Activated naive CD8-positive, alpha-beta T cell treated with anti-CD3 and anti-CD28 coated beads, Interleukin-2, amount 50 U/mL, for 24 hours (primary cell): ENCODE measurements at places on chromosomes 3 and 15.

DNA sequence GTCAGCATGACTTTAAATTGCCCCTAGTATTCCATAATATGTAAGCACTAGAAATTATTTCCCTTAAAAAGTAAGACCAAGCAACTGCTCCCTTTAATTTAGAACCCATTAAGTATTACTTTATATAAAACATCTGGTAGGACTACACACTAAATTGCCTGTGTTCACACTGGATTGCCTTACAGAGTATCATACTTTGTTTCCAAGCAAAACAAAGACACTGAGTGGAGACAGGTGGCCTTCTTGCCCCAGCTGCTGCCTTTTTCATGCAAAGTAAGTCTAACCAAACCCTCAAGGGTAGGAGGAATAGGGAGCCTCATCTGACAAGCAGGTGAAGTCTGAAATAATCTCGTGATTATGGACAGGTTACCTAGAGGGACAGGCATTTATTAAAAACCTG, 87.3 kb downstream of the PEX5L start:
- no peak for DNase-seq

DNA sequence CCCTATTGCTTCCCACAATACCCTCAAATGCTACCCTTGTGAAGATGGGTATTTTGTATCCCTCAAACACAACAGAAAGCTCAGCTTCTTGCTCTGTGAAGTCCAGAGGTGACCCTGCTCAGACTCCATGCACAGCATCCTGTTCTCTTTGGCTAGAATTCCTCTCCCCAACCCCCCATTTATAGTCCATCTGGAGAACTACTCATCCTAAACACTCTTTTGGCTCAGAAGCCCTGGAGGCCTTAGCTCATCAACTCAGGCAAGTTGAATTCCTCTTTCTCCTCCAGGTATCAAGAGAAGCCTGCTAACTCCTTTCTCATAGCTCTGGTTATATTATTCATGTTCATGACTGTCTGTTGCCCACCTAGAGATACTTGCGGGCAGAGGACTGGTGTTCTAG, 18.3 kb upstream of the GASK1A start:
- no peak for DNase-seq

- no peak for DNase-seq
Measured at GRCh38 chr3:52429031-52429430, 15.9 kb downstream of the SEMA3G start.

DNA sequence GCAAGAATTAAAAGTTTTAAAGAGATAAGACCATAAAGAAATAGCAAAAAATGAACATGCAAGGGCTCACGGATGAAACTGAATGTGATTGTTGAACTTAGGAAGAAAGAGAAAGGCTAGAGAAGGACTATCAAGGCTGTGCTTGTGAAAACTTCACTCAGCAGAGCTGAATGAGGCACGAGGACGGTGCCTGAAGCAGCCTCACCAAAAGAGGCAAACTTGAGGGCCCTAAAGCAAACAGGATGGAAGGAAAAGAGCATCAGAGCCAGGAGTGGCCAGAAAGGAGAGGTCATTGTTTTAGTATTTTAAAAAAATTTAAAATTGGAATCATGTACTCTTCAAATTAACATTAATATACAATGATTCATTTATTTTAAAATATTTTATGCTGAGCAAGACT, 191.2 kb upstream of the SOX14 start:
- DNase-seq: no peak

GRCh38 chr3:50484722-50485121, 18.7 kb downstream of the CACNA2D2 start:
- DNase-seq: no peak

DNA sequence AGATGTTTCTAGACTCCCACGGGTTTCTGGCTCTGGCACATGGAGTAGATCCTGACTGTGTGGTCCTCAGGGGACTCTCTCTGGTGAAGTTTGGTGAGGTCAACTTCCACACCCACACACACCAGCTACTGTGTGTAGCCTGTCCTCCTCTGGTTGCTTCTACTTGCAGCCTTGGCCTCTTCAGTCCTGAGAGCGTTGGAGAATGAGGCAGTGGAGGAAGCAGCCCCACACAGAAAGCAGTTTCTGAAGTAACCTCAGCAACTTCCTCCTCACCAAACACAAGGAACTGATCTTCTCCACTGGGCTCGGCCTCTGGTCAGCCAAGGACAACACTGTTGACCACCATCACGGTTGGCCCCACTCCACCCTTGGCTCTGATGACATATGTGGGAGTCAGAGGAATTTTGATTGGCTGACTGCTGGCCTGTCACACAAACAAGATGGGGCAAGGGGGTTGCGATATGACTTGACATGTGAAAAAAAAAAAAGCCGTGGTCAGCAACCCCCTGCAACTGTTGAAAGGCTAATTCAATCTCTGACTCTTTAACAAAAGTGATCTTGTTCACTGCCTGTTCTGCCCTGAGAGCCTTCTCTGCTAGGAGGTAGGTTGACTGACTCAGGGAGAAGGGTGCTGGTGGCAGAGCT, 19.6 kb downstream of the CD86 start:
- DNase-seq: no peak

- DNase-seq: no peak
Measured at GRCh38 chr3:194328053-194328657, 23.0 kb downstream of the CPN2 start.

GRCh38 chr15:64911311-64912186, at the start of gene ANKDD1A:
Gene ANKDD1A, plus strand, starts transcription at chr15:64911902. Its CDS starts 29 bp downstream, at chr15:64911931.
- peak; percentile 56 for DNase-seq
